ENCODE measurements at places on chromosomes 4 and X. TPM values are rescaled to one million over a fixed set of nuclear protein-coding genes. Genes with fewer than 3 reads are reported as not detected.
A peak's percentile ranks its signal among the peaks of the same experiment; 100 is the strongest.

GRCh38 chr4:4820261-4820660 lies 39.2 kb upstream of the MSX1 start:
- DNase-seq: no peak

- no peak for DNase-seq
Measured at GRCh38 chr4:23946299-23946698, 56.5 kb upstream of the PPARGC1A start.

- no peak for DNase-seq
Measured at GRCh38 chr4:169657470-169658107, 37.2 kb downstream of the CLCN3 start.

GRCh38 chr4:134132086-134132783 lies 69.4 kb downstream of the PABPC4L start:
- no peak for DNase-seq

GRCh38 chr4:186030795-186031194 lies 38.2 kb upstream of the TLR3 start:
- no peak for DNase-seq

The VAMP7 gene
- 41.2 TPM for polyA plus RNA-seq

The PFKFB1 gene
- 0.40 TPM for polyA plus RNA-seq

DNA sequence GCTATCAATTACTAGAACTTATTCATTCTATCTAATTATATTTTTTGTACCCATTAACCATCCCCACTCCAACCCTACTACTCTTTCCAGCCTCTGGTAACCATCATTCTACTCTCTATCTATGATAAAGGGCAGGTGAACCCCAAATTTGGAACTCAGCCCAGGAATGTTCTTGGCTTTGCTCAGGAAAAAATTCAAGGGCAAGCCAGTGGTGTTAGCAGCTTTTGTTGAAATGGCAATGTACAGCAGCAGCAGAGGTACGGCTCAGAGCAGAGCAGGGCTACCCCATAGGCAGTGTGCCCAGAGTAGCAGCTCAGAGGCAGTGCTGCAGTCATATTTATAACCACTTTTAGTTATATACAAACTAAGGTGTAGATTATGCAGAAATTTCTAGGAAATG lies 138.2 kb downstream of the RNF150 start:
- no peak for DNase-seq

The CXCL1 gene
- polyA plus RNA-seq: 2.0 TPM

The HSFX1 gene
- 2.3 TPM for polyA plus RNA-seq

GRCh38 chrX:102599084-102599950 lies at the start of gene ARMCX5:
TSS of gene ARMCX5 (plus strand) at chrX:102599515. CDS start at chrX:102602142, 2,627 bp downstream.
- peak; percentile 80 for DNase-seq

The PPP1R3F gene
- 6.6 TPM for polyA plus RNA-seq

- DNase-seq: no peak
Measured at GRCh38 chr4:186560647-186561046, 5.3 kb upstream of the MTNR1A start.

- DNase-seq: no peak
Measured at GRCh38 chr4:116880625-116881024, 204.8 kb downstream of the TRAM1L1 start.

Measured in left lung (tissue), 14 donors.